ENCODE measurements at places on chromosomes 16 and 17.

- DNase-seq, result no peak
Observed at GRCh38 chr16:894841-895240, 75.9 kb downstream of the LMF1 start.

DNA sequence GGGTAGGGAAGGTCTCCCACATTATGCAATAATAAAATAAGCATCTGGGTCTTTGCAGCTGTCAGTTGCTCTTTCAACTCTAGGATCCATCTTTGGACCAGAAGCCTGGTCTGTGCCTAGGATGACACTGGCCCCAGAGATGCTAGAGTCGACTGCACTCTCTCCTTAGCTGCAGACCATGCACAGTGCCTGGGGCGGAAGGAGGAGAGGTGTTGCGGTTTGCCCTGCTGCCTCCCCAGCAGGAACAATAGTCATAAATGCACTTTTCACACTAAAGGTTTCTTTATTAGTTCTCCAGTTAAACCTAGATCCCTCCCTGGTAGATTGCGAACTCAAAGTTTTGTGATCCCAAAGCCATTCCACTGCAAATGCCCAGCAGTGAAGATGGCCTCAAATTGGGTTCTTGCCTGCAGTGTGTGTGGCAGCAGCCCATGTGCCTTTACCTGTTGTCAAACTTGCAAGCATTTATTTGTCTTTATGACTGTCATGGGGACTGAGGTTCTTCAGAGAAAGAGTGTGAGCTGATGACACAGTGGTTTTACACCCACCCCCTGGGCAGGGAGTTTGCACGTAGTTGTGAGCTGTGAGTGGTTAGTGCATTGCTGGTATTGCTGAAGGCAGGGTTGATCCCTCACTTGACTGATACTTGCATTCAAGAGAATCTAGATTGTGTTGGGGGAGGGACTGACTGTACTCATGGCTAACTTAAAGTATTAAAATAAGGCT, 10.3 kb downstream of the ATXN1L start:
- DNase-seq, result no peak

DNA sequence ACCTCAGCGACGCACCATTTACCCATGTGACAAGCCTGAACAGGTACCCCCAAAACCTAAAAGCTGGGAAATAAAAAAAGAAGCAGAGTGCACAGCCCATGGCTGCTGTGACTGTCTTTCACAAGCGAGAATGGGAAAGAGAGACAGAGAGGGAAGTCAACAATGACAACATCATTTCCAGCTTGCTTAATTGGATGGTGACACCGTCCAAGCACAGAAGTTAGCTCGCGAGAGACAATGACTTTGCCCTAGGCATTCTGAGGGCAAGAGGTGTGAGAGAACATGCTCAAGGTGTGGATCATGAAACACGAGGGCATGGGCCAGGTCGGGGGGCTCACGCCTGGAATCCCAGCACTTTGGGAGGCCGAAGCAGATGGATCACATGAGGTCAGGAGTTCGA, 19.3 kb upstream of the NSMCE1 start:
- no peak for DNase-seq

- DNase-seq, result no peak
Observed at GRCh38 chr16:72025404-72026114, 17.0 kb downstream of the DHODH start.

DNA sequence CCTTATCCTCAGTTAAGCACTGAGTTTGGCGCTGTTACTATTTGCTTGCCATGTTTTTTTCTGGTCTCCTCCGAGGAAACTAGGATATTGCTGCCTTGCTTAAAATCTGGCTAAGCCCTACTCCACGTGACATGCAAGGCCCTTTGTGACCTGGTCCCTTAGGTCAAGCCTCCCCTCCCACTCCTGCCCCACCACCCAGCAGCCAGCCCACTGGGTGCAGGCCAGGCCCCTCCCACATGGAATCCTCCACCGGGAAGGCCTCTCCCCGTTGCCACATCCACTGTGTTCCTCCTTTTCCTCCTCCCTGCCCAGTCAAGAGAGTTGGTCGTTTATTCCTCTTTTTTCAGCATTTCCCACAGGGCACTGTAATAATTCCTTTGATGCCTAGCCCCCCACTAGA, 16.2 kb downstream of the PSMD3 start:
- peak; percentile 79 for DNase-seq

GRCh38 chr17:21213638-21214014, 335 bp downstream of the TMEM11 start:
- peak; percentile 71 for DNase-seq

DNA sequence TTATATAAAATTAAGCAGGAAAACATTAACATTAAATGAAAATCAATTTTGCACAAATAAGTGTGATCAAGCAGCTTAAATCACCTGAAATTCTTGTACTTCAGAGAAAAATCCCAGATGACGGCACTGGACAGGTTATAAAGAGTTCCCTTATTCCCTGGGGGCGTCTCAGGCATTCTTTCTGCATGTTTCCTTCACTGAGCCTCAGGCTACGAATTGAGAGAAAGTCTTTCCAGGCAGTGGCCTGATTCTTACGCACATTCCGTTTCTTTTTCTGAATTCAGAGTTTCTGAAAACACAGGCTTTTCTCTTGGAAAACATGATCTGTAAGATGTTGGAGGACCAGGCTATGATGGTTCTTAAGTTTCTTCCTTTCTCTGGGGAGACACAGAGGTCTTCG, 22.1 kb upstream of the PITPNM3 start:
- no peak for DNase-seq

GRCh38 chr17:28722417-28723158, 2.8 kb downstream of the RPL23A start:
- no peak for DNase-seq

Data from sigmoid colon (tissue), 7 donors.